ENCODE measurements at places on chromosomes 13 and 19.

GRCh38 chr19:32868206-32868950, 1.2 kb downstream of the SLC7A9 start:
- DNase-seq: no peak

- no peak for DNase-seq
Observed at GRCh38 chr13:35140321-35140720, 198.3 kb downstream of the NBEA start.

DNA sequence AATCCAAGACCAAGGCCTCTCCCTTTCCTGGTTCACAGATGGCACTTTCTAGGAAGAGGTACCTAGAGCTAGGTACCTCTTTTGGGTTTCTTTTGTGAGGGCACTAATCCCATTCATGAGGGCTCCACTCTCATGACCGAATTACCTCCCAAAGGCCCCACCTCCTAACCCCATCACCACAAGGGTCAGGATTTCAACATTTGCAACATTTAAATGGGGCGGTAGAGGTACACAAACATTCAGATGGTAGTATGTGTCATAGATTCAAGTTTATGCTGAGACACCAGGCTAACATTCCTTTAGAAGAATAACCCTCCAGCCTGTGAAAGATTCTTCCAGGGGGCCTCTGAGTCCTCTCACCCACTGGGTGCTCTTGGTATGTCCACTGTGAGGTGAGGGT, 116.3 kb downstream of the FOXO1 start:
- no peak for DNase-seq

- DNase-seq: no peak
Observed at GRCh38 chr19:495402-496111, 729 bp upstream of the MADCAM1 start.
